ENCODE measurements at places on chromosomes 4 and X.

- DNase-seq, result no peak
These were observed 345.7 kb upstream of the NR3C2 start for GRCh38 chr4:148787831-148788477.

DNA sequence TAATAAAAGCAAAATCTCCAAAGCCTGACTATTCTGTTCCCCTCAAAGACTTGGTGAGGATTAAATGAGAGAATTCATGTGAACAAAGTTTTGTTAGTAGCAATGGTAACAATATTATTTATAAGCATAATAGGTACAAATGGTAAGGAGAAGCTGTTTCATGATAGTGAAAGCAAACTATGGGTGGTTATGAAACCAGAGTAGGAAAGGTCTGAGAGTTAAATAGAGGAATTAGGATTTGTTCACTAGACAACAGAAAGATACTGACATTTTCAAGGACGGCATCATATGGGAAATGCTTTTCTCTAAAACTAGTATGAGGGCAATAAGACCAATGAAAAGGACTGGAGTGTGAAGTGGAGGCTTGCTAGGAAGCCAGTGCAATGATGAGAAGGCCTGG is 128.6 kb upstream of the FTHL17 start:
- DNase-seq, result no peak

GRCh38 chrX:46204721-46205422 is 340.3 kb downstream of the ZNF674 start:
- DNase-seq, result no peak

GRCh38 chrX:76155786-76156185 is 17.1 kb upstream of the PBDC1 start:
- DNase-seq, result no peak

- no peak for DNase-seq
These were observed 619.5 kb upstream of the SMIM31 start for GRCh38 chr4:164134388-164134787.

- no peak for DNase-seq
These were observed 22.0 kb downstream of the KLHL15 start for GRCh38 chrX:24005028-24005427.

DNA sequence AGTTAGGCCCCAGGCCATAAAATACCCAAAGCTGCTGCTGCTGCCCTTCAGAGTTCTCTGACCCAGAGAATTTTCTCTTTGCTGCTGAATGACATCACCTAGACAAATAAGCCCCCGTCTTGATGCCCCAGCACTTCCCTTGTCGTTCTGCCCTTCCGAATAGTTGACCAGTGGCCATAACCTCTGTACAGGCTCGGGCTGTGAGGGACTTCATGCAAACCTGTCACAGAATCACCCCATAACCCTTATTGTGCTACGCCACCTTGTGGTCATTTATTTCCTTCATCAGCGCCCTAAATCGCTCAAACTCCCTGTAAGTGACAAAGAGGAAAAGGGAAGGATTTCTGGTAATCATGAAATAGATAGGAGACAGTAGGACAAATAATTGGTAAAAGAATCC is 18.8 kb downstream of the SPACA5 start:
- peak; percentile 33 for DNase-seq

- peak; percentile 52 for DNase-seq
These were observed 3.1 kb upstream of the SFRP2 start for GRCh38 chr4:153791746-153792617.

GRCh38 chr4:152451496-152451895 is 84.4 kb downstream of the FBXW7 start:
- DNase-seq, result no peak

DNA sequence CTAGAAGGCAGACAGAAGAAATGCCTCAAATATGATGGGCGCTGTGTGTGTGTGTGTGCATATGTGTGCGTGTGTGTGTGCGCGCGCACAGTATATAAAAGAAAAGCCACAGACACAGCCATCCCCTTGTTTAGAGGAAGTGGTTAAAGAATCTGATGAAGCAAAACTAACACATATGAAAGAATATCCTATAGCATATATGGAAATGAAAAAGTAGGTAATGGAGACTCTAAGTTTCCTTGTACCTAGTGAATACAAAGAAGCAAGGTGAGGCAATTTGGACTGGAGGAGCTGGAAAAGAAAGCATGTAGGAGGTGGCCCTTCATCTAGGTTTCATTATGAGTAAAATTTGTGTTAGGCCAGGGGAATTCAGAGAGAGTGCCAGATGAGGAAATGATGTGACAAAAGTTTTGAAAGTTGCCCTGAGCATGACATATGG is 58.6 kb upstream of the MCF2 start:
- peak; percentile 1 for DNase-seq

DNA sequence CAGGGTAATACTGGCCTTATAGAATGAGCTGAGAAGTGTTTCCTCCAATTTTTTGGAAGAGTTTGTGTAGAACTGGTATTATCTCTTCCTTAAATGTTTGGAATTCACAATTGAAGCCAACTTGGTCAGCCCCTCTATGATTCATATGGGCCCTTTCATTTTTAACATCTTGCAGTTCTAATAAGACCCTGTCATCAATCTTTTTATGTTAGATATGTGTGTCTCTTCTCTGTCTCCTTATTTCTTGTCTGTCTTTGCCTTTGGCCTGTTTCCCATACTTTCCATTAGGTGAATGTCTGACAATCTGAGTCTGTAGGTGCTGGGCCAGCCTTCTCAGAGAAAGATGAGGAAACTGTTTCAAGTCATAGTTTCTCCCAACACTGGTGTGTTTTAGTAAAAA is 88.7 kb downstream of the SLC16A2 start:
- DNase-seq, result no peak

DNA sequence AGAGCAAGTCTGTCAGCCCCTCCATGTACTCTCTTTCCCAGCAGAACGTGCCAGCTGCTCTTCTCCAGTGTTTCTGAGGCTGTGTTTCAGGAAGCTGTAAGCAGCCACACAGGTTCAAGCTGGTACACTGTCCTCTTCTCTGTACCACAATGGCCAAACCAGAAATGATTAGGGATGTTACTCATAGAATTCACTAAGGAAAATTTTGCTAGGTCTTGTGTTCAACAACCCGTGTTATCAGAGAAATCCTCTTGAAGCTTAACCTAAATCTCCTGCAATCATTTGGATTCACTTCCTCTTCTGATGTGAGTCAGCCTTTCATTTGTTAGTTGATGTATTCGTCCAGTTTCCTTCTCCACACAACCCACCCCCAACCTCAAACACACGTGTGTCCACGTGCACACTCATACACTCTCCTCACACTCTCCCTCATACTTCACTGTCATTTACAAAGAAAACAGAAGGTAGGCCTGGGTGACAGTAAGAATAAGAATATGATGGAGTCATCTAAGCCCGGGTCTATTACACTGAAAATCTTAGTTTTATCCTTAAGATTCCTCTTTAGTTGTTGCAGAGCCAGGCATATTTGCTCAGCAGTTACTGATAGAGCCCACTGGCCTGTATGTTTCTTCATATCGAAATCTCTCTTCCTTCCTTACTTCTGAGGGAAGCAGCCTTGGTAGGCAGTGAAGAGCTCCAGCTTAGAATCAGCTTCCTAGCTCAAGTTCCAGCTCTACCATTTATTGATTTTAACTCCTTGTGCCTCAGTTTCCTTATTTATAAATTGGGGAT is 63.4 kb downstream of the DCUN1D4 start:
- no peak for DNase-seq

- DNase-seq, result no peak
These were observed 130.4 kb downstream of the DHX15 start for GRCh38 chr4:24453951-24454350.

DNA sequence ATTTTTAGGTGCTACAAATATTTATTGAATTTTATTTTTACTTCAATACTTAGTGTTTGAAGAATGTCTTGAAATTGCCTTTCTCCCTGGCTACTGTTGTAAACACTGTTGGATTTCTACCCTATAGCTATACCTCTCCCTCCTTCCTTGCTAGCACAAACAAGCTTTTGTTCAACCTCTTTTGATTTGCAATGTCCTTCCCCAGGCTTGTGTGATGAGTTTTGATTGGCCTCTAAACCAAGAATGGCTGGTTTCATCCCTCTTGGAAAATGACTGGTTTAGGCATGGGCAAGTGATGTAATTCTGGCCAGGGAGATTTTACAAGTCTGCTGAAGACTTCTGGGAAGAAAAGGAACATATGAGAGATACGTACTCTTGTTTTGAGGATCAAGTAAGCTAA is 25.3 kb upstream of the SLITRK2 start:
- no peak for DNase-seq

- DNase-seq, result no peak
These were observed 48.6 kb downstream of the CDS1 start for GRCh38 chr4:84631573-84631972.

- DNase-seq, result no peak
These were observed 46.1 kb downstream of the PGRMC2 start for GRCh38 chr4:128241425-128241913.

DNA sequence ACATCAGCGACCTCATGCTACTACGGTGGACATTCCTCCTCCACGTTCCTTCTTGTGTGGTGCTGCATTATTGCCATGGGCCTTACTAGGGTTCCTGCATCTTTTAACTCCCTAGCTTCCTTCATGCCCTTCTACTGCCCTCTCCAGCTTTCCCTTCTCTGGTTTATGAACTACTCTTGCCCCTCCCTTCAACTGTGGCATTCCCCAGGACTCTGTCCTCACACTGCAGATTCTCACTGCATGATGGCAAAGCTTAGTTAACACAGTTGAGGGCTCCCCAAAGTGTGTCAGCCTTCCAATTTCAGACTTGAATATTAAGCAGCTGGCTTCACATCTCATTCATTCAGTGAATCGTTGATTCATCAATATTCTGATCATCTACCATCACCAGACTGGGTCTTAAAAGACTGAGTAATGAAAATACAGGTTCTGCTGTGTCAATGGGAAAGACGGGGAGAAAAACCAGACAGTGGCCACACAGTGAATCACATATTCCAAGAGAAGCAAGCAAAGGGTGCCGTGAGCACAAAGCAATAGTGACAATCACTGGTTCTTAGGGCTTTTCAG is 53.0 kb downstream of the ZFX start:
- DNase-seq, result no peak

- DNase-seq, result no peak
These were observed 238.3 kb downstream of the DCLK2 start for GRCh38 chr4:150316332-150317205.

- no peak for DNase-seq
These were observed 23.3 kb downstream of the GLRA3 start for GRCh38 chr4:174805746-174806145.

DNA sequence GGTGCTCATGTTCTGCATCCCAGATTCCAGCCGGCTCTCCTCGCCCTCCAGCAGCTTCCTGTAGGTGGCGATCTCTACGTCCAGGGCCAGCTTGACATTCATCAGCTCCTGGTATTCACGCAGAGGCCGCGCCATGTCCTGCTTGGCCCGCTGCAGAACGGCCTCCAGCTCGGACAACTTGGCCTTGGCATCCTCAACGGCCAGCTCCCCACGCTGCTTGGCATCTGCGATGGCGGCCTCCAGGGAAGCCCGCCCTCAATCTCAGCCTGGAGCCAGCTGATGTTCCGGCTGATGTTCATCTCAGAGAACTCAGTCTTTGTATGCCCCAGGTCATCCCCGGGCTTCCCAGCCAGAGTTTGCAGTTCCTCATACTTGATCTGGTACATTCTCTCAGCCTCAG is 431.8 kb upstream of the DIPK2B start:
- no peak for DNase-seq

DNA sequence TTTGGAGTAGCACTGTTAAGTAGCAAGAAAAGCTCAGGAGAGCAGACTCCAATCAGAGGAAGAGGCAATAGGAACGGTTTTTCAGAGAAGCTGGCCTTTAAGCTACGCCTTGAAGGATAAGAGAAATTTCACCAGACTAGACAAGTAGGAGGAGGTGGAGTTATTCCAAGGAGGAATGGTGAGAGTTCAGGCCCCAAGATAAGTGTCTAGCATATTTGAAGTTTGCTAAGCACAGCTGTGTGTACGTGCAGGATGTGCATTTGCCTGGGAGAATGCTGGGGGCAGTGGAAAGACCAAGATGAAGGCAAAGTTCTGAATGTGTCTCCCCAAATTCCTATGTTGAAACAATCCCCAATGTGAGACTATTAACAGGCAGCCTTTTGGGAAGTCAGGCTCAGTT is 91.6 kb downstream of the SOWAHB start:
- DNase-seq, result no peak

- DNase-seq, result no peak
These were observed 645.9 kb upstream of the INTU start for GRCh38 chr4:126986828-126987227.

DNA sequence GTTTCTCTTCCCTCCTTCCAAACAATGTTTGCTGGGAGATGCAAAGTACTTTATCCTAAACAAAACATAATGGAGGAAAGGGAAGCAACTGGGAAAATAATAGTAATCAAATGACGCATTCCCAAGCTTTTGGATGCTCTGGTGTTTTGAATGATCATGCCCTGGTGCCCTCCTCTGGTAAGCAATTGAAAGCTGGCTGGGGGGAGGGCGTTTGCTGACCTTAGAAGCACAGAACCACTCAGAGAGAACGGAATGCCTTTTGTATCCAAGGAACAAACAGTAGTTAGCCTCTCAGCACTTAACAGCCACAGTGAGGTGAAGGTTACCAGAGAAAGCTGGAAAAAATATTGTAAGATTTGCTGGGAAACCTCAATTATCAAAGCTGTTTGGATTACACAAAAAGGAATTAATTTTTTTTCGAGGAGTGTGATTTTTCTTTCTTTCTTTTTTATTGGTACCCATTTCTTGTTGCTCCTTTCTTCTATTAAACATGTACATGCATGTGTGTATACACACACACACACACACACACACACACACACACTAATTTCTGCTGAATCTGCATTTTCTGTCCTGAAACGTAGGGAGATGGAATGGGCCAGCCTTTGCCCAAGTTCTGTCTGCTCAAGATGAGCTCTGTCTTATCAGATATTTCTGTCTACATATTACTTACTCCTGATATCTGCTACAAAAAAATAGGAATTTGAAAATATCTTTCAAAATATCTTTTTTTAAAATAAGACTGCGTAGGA is 155.8 kb upstream of the IGFBP7 start:
- DNase-seq, result no peak

DNA sequence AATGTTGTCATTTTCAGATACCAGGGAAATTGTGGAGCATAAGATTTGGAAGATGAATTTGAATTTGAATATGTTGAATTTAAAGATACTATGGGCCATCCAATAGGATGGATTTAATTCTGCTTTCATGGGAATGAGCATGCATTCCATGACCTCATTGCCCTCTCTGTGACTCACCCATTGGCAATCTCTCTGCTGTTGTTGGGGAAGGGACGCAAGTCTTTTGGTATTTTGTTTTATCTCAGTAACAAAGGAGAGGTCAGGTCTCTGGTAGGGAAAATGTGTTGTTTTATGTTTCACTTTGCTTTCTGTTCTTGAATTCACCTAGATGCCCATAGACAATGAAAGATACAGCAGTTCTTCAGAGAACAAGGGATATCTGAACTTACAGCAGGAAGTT is 42.1 kb upstream of the MAGEA4 start:
- DNase-seq, result no peak

- no peak for DNase-seq
These were observed 66.8 kb downstream of the TSC22D3 start for GRCh38 chrX:107708762-107709161.
